Skeletal muscle cell (primary cell): ENCODE measurements at places on chromosomes 2 and 18.

DNA sequence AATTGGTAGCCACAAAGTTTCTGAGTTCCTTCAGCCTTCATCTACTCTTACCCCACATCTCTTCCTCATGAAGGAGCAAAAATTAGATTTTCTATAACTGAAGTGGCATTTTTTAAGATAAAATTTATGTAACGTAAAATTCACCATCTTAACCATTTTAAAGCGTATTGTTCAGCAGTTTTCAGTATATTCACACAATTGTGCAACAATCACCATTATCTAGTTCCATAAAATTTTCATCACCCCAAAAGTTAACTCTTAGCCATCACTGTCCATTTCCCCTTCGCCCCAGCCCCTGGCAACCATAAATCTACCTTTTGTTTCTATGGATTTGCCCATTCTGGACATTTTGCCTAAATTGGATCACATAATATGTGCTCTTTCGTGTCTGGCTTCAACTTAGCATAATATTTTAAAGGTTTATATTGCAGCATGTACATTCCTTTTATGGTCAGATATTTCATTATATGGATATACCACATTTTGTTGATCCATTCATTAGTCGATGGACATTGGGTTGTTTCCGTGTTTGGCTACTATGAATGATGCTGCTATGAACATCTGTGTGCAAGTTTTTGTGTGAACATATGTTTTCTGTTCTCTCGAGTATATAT, 44.6 kb downstream of the ATIC start:
- DNase-seq, result peak; percentile 47

DNA sequence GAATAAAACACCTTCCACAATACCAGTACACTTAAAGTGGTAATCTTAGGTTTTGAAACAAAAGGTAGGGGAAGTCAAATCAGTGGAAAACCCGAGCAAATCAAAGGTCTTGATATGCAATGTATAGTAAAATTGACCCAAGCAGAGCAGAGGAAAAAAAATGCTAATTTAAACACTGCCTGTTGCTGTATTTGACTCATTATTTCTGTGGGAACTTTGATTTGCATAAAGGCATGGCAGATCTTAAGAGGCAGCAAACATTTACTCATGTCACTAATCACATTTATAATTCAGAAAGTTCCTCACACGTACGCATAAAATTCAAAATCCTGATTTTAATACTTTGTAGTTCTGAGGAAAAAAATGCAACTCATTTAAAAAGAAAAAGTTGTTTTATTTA, 64.4 kb downstream of the IKZF2 start:
- DNase-seq, result no peak

- no peak for DNase-seq
Observed at GRCh38 chr2:68352651-68353391, 12.3 kb upstream of the PLEK start.

DNA sequence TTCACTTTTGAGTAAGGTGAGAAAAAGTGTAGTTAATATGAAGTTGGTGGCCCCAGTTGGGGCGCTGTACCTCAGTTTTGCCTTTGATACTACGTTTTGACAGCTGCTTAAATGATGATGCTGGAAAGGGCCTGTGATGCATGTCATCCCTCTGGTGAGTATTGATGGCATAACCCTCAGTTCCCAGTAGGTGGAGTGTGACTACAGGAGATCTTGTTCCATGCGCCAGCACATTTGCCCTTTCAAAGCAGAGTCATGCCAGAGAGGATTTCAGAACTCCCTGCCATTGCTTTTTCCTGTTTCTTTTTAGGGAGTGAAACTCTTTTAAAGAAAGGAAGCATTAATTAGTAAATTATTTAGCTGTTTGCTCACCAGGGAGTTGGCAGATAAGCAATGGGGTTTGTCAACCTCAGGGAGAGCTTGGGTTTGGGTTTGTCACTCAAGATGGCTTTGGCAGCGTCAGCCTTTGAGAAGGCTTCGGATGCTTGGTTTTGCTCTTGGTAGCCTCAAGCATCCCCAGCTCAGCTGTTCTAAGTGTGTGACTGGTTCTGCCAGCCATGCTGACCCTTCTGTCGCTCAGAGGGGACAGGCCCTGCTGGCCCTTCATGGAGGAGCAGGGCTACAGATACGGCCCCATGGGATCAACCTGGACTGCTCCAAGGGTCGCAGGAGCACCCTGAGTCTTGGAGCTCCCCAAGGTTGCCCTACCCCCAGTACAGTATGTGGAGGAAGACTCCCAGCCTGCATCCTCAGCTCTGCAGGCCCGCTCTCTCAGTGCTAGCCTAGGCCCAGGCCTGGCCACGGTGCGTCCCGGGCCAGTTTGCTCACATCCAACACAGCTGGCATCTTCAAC, 29.1 kb downstream of the ARMC9 start:
- DNase-seq, result peak; percentile 39

DNA sequence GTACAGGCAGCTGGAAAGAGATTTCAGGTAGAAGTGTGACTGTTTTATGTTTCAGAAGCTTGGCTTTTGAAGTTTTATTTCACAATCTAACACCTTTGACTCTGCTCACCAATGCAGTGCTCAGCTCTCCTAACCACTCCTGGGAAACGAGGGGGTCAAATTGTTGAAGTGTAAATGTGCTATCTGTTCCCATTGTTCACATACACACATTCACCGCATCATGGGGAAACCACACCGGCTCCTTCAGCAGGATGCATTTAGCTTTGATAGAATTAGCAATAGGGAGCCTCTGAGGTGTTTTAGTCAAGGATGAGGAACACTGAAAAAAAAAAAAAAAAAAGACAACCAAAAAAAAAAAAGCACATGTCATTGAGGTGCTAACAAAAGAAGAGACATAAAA, 13.4 kb upstream of the DLGAP1 start:
- DNase-seq, result no peak

GRCh38 chr2:41782306-41783158, 265.3 kb upstream of the PKDCC start:
- no peak for DNase-seq

- no peak for DNase-seq
Observed at GRCh38 chr2:232146294-232146693, 184.8 kb downstream of the DIS3L2 start.

DNA sequence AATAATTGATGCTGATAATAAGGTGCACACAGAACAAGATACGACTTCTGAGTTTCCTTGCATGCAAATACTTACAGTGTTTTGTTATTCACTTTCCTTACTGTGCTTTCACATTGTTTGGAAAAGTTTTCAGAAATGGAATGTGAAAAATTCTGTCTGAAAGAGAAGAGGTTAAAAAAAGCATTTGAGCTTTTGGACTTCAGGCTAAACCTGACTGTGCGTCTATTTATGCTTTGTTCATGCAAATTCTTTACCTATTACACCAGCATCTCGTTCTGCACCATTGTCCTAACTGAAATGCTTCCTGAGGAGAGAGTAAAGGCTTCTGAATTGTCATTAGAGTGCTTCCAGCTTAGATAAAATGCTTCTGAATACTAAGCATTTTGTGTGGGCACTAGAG, 61.4 kb downstream of the LHCGR start:
- no peak for DNase-seq

GRCh38 chr2:212032536-212033219, 505.9 kb downstream of the ERBB4 start:
- DNase-seq, result no peak

DNA sequence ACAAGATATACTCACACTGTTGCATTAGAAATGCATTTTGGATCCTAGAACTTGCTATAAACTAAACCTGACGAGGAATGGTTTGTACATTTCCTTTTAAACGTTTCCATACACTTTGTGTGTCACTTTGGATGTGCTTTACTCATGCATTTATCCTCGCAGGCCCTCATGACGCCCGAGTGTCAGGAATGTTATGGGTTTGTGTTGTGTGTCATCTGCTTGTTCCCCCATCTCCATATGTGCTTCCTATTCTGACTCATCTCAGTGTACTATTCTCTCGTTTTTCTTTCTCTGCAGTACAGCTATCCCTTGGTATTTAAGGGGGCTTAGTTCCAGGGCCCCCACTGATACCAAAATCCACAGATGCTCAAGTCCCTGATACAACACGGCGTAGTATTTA, 121.5 kb upstream of the RASGRP3 start:
- DNase-seq, result peak; percentile 89

GRCh38 chr18:9596843-9597526, 17.4 kb downstream of the PPP4R1 start:
- no peak for DNase-seq

GRCh38 chr2:132636346-132636745, 33.7 kb downstream of the LYPD1 start:
- DNase-seq, result no peak

GRCh38 chr2:214543386-214543955, 132.6 kb downstream of the VWC2L start:
- peak; percentile 7 for DNase-seq

DNA sequence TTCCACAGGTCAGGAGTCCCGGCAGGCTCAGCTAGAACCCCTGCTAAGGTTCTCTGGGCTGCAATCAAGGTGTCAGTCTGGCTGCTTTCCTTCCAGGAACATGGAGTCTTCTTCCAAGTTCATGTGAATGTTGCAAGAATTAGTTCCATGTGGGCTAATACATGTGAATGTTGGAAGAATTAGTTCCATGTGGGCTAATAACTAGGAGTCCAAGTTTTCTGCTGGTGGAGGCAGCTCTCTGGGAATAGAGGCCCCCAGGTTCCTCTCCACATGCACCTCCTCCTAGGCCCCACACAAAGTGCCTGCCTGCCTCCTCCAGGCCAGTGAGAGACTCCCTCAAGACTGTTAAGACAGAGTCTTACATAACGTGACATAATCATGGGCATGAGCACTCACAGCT, 140.8 kb upstream of the SLC35G4 start:
- no peak for DNase-seq

DNA sequence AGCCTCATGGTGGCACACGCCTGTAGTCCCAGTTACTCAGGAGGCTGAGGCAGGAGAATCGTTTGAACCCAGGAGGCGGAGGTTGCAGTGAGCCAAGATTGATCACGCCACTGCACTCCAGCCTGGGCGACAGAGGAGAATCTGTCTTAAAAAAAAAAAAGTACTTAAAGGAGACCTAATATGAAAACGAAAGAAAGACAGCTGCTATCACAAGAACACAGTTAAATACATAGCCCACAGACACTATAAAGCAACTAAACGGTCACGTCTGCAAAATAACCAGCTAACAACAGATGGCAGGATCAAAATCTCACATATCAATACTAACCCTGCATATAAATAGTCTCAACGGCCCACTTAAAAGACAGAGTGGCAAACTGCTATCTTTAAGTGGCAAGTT, 43.9 kb upstream of the TACR1 start:
- no peak for DNase-seq

GRCh38 chr2:181836583-181836982, 54.9 kb upstream of the ITPRID2 start:
- no peak for DNase-seq

GRCh38 chr2:197097578-197098366, 171.3 kb upstream of the PGAP1 start:
- peak; percentile 92 for DNase-seq

- DNase-seq, result no peak
Observed at GRCh38 chr2:191618046-191618780, 59.7 kb upstream of the NABP1 start.

DNA sequence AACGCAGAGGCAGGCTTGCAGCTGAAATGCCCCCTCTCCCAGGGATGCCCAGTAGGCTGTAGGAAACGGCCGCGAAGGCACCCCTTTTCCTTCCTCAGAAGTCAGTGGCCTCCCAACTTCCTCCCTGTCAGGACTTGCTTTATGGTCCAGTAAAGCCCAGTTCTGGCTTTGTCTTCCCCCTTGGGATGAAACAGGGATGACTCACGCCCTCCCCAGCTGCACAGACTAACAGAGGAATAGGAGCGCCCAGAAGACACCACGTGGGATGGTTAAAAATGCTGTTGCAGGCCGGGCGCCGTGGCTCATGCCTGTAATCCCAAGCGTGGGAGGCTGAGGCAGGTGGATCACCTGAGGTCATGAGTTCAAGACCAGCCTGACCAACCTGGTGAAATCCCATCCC, 6.9 kb downstream of the CREG2 start:
- peak; percentile 55 for DNase-seq

- no peak for DNase-seq
Observed at GRCh38 chr18:12750076-12750714, 47.4 kb downstream of the PSMG2 start.

GRCh38 chr2:21787941-21788340, 664.2 kb downstream of the TDRD15 start:
- no peak for DNase-seq

- DNase-seq, result no peak
Observed at GRCh38 chr18:77108821-77109647, 23.5 kb downstream of the MBP start.

DNA sequence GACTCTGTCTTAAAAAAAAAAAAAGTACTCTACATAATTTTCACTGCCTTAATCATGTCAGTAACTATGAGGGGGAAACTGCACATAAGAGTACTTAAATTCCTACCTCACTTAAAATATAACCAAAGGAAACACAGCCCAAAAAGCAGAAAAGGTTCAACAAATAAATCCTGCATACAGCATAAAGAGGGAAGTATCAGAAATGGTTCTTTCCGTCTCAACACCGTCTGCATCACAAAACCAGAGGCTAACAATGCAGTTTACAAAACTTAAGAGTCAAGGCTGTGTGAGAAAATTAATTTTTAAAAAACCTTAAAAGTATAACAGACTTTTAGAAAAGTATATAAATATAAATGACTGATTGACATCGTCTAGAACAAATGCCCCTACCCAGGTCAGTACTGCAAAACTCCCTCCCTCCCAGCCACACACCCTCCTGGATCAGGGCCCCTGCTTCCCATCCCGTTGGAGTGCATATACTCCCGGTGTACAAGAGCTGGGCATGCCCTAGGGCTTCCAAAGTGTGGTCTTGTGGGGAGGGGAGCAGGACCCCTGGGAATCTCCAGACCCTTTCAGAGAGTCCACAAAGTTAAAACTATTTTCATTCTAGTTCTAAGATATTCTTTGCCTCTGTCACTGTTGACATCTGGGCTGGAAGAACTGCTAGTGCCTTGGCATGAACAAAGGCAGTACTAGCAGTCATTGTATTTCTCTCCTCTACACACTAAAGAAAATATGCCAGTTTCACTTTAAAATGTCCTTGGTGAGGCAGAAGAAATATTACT, 67.0 kb upstream of the SERTAD2 start:
- no peak for DNase-seq

- no peak for DNase-seq
Observed at GRCh38 chr2:240143276-240143675, 2.8 kb upstream of the OTOS start.

- DNase-seq, result no peak
Observed at GRCh38 chr2:233247744-233248143, 3.7 kb upstream of the ATG16L1 start.

GRCh38 chr2:10242998-10243925, 59.4 kb upstream of the HPCAL1 start:
- no peak for DNase-seq

GRCh38 chr2:133448195-133448594, 120.1 kb downstream of the NCKAP5 start:
- no peak for DNase-seq

- no peak for DNase-seq
Observed at GRCh38 chr2:65464604-65465003, 32.2 kb upstream of the SPRED2 start.
